ENCODE measurements at places on chromosomes 3 and 15.

GRCh38 chr3:16126634-16127033 is 47.8 kb upstream of the GALNT15 start:
- DNase-seq, result no peak

- DNase-seq, result no peak
Observed at GRCh38 chr3:42957573-42957972, 21.5 kb upstream of the GASK1A start.

GRCh38 chr3:102004561-102004960 is 155.2 kb downstream of the NFKBIZ start:
- no peak for DNase-seq

- no peak for DNase-seq
Observed at GRCh38 chr15:52857937-52858781, 68.0 kb upstream of the ONECUT1 start.

- no peak for DNase-seq
Observed at GRCh38 chr3:67075295-67075694, 77.2 kb downstream of the KBTBD8 start.

- no peak for DNase-seq
Observed at GRCh38 chr3:102488331-102488730, 53.5 kb downstream of the ZPLD1 start.

DNA sequence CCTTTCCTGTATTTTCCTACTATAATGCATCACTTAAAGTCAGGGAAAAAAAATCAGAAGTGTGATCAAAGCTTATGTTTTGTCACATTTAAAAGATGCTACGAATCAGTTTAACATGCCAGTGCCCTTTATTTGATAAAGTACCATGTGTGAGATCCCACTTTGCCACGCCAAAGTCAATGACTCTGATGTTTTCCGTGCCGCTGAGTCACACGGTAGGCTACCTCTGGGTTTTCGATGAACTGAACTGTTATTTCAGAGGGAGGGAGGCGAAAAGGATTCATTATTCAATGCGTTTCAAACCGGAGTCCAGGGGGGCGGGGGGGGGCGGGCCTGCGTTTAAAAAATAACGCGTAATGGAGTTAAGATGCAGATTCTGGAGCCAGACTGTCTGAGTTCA is 203.0 kb downstream of the ABHD5 start:
- no peak for DNase-seq
